ENCODE measurements at places on chromosomes 16 and 17.

DNA sequence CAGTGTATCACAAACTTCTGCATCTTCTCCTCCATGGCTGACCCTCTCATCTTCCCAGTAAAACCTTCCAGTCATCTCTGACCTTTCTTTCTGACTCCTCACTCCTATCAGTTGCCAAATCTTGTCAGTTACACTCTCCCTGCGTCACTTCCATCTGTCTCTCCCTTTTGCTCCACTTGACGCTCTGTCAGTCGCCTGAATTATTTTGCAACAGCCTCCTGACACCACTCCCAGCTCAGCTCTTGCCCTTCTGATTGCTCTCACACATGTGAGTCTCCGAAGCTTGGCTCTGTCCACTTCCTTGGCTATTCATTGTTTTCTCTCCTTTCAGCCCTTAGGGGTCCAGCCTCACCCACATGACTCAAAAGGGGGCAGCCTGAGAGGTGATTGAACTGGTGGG, 27.7 kb downstream of the DHRS7C start:
- no peak for DNase-seq

- no peak for DNase-seq
Measured at GRCh38 chr17:59558953-59559352, 6.5 kb upstream of the DHX40 start.

GRCh38 chr16:28587386-28587785, 9.5 kb downstream of the SULT1A2 start:
- no peak for DNase-seq

DNA sequence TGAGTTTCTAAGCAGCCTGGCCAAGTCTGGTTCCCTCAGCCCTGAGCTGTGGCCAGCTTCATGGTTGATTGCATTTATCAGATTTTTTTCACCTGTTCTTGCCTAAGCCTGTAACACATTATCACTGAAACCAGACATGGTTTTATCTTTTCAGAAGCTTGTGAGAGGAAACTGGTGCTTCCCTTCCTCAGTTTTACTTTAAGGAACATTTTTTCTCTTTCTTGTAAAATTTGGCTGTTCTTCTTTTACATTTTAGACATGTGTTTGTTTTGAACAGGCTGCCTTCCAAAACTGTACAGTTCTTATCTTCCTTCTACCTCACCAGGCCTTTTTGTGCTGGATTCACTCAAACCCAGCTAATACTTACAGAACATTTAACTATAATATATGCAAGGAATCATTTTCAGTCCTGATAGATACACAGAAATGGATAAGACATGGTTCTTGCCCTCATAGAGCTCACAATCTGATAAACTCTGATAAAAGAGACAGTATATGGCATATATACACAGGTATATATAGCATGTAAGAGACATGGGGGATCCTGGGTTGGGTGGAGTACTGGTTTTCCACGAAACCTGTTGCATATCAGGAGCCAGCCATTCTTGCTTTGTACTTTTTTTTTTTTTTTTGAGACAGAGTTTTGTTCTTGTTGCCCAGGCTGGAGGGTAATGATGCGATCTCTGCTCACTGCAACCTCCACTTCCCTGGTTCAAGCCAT, 44.5 kb downstream of the ZNRF1 start:
- no peak for DNase-seq

GRCh38 chr16:81296631-81297030, 18.1 kb upstream of the GAN start:
- no peak for DNase-seq

DNA sequence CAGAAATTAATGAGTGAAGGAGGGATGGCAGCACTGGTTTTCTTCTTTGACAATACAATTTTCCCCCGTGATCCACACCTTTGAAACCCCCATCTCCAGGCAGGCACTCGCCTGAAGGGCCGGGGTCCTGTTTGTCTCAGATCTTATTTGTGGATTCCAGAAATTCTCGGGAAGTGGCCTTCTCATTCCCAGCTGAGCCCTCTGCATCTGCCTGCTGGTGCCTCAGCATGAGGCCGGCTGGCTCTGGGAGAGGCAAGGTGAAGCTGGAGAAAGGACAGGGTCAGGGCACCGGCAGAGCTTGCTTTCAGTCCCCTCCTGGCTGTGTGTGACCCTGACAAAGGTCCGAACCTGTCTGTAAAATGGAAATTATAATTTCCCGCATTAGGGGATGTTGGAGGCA, 35.8 kb upstream of the C1QL1 start:
- DNase-seq = no peak

DNA sequence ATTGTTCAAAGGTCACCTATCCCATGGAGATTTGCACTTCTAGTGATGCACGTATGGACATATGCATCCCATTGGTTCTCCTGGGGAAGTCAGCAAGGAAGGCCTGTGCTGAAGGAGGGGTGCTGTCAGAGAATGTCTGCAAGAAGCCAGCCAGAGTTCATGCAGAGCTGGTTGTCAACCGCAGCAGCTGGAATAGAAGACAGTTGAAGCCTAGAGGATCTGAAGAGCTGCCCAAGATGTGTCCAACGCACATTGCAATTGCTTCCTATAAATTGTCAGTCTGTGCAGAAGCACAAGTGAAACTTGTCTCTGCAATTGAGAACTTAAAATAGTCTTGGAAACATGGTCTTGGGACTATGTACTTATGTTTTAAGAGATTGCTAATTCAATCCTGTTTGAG, 82.1 kb upstream of the CNTNAP4 start:
- no peak for DNase-seq

- DNase-seq = no peak
Measured at GRCh38 chr16:89412811-89413210, 77.5 kb downstream of the ANKRD11 start.

- no peak for DNase-seq
Measured at GRCh38 chr17:9865586-9865985, 39.5 kb downstream of the RCVRN start.

DNA sequence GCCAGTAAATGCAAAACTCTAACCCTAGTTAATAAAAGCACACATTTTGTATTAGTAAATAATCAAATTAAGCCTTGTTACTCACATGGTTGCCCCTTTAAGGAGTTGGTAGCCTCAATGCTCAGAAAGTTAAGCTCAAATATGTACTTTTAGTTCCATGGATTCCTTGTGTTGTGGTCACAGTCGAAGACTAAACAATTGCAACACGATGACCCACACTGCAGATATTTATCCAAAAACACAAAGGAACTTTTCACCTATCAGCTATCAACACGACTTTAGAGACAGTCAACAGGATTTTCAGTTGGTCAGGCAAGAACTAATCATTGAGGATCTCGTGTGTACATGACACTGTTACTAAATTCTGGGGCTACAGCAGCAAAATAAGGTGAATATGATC, 47.4 kb upstream of the NUDT7 start:
- DNase-seq = no peak

DNA sequence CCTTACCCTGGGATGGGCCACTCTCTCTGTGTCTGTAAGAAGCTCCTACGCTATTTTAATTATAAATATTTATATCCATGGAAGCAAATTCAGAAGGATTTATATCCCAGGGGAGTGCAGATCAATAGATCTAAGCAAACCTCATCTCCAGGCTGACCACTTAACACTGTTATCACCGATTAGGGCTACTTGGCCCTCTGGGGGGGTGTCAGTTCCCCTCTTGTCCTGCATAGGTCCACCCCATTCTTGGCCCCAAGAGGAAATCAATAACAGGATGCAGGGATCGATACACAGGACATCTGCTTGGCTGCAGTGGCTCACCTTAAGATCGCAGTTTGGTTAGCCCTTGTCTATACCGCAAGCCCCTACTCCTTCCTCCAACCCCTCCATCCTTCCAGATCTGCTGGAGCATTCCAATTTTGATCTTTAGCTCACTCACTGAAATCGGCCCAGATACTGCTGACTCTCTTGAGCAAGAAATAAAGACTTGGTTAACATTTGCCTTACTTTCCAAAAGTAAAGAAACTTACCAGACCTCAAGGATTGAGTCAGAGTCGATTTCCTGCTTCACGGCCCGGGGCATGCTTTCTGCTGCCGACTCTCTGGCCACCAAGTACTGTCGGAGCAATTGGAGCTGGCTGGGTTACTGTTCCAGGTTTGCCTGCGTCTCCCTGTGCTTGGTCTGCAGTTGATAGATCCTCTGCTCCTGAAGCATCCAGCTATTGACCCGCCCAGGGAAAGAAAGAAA, 112.3 kb upstream of the PMFBP1 start:
- DNase-seq = no peak

GRCh38 chr16:61831351-61831917, 204.8 kb downstream of the CDH8 start:
- no peak for DNase-seq

DNA sequence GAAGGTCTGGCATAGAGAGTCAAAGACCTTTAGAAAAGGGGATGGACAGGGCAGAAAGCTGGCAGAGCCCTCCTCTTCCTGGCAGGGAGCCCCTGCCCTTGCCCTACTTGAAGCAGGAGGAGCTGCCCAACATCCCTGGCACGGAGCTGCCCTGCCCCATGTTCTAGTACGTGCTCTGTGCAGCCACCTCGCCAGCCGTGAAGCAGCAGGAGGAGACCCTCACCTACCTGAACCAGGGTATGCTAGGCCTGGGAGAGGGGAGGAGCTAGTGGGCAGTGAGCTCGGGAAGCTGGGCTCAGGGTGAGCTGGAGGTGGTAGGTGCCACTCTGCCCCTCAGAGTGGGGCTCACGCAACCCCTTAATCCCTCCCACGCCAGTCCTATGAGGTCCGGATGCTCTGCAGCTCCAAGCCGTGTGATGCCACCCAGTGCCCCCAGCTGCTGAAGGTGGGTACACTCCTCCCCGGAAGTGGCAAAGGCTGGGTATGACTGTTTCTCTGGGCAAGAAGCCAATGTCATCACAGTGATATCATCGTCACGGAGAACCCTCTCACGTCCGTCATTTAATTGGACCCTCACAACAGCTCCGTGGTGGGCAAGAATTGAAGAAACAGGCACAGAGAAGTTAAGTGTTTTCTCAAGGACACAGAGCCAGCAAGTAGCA, 12.7 kb upstream of the STAC2 start:
- DNase-seq = peak; percentile 65

GRCh38 chr16:85057948-85058347, 30.4 kb downstream of the KIAA0513 start:
- DNase-seq = no peak

DNA sequence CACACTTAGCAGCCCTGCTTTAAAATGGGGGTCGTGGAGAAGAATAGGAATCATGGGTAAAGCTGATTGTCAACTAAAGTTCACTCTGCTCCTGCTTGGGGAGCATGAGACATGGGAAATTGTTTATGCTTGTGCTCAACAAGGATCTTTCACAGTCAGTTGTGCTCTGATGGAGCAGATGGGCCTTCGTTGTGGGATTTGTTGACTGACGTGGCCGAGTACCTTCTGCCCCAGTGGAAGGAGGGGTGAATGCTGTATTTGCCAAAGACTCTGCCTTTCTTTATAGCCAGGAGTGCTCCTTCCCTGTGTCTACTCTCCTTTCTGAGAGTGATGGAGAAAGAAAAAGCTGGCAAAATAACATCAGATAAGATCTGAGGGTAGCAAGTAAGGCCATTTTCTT, 11.4 kb downstream of the ARSG start:
- DNase-seq = no peak

DNA sequence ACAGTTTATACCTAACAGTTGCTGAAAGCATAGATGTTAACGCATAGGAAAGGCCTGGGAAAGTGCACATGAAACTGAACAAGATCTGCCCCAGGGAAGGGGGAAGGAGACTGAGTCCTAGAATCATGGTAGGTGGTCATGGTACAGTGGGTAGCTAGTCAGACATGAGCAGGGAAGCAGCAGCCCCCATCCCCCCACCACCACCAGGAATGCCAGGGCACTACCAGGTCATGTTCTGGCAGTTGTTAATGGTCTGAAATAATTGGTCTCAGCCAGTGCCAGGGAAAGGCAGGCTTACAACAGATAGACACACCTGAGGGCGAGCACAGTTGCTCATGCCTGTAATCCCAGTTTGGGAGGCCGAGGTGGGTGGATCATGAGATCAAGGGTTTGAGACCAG, 185.2 kb downstream of the CPPED1 start:
- DNase-seq = no peak

- DNase-seq = no peak
Measured at GRCh38 chr16:65066651-65067050, 55.2 kb downstream of the CDH11 start.

GRCh38 chr17:71464751-71465150, 656.1 kb upstream of the SOX9 start:
- DNase-seq = no peak

GRCh38 chr16:24955975-24956731, 59.0 kb downstream of the ARHGAP17 start:
- DNase-seq = no peak

- no peak for DNase-seq
Measured at GRCh38 chr17:8282345-8282744, 6.1 kb upstream of the RANGRF start.

GRCh38 chr16:67847064-67847861, at the start of gene CENPT:
TSS of gene CENPT (minus strand) at chr16:67847693. CDS start at chr16:67833859, 13,834 bp downstream.
- no peak for DNase-seq

- DNase-seq = no peak
Measured at GRCh38 chr17:7294614-7295153, at the start of gene YBX2. TSS of gene YBX2 (minus strand) at chr17:7294639. CDS start at chr17:7294500, 139 bp downstream.

- no peak for DNase-seq
Measured at GRCh38 chr16:53370827-53371226, 63.4 kb upstream of the RBL2 start.
